NCI-H446 treated with DMSO at 0.1 percent for 48 hours (cell line): ENCODE measurements at places on chromosomes 2 and 18.

GRCh38 chr2:8289111-8289510 lies 392.7 kb upstream of the ID2 start:
- DNase-seq, result no peak

GRCh38 chr2:236618370-236618769 lies 48.7 kb downstream of the ACKR3 start:
- no peak for DNase-seq

- no peak for DNase-seq
These were observed 54.4 kb downstream of the SETBP1 start for GRCh38 chr18:44735096-44735495.

- no peak for DNase-seq
These were observed 28.4 kb upstream of the CATIP start for GRCh38 chr2:218328294-218328693.

- DNase-seq, result no peak
These were observed 78.7 kb upstream of the MSH6 start for GRCh38 chr2:47704287-47704686.
